Esophagus squamous epithelium (tissue), 5 donors: ENCODE measurements at places on chromosomes 7 and 10.

DNA sequence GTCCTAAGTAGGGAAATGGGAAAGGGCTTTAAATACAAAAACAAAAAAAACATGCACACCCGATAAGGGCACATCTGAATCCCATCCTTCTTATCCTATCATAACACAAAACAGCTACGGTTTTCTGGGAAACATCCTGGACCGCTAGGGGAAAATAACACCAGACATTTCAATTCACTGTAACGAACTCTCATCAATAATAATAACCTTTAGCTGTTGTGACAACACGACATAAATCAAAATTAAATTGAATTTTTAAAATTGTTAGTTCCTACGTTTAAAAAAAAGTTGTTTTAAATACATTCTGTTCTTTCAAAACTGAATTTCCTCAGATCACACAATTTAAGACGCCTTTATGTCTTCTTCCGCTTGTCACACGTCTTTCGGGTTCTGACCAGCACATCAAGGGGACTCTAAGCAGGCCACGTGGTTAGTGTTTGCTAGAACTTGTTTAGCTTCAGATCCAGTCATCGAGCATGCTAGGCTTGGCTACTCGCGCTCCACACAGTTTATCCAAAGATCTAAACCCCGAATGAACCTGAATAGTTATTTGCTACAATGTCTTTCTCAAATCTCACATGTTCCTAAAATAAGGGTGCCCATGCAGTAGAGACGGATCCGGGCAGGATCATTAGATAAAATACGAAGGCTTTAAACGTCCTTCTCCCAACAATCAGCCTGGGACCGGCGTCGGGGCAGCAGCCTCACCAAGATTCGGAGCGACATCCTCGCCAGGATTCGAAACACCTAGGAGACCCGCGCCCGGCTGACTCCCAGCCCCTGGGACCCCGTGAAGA lies 839 bp downstream of the IKZF5 start:
- no peak for DNase-seq

GRCh38 chr7:17770710-17771375 lies 169.5 kb downstream of the SNX13 start:
- no peak for DNase-seq

GRCh38 chr7:154647625-154648024 lies 355.3 kb downstream of the PAXIP1 start:
- no peak for DNase-seq

DNA sequence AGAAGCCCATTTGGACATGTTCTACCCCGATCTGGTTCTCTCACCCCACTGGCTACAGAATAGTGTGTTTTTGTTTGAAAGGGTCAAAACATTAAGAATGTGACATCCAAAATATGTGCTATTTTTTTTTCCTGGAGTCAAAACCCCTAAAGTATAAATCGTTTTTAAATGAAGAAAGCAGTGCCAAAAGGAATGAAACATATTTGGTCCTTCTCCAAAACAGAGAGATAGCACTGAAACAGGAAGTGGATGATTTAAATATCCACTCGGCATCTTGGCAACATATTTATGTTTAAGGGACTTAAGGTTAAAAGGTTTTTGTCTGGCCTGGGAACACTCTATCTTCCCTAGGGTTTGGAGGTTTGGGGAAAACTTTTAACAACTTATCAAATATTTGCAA lies 32.3 kb downstream of the CALD1 start:
- DNase-seq, result no peak

- no peak for DNase-seq
These were observed 2.2 kb upstream of the CPA4 start for GRCh38 chr7:130290745-130291144.

- DNase-seq, result no peak
These were observed 11.9 kb downstream of the TWIST1 start for GRCh38 chr7:19105546-19105945.

DNA sequence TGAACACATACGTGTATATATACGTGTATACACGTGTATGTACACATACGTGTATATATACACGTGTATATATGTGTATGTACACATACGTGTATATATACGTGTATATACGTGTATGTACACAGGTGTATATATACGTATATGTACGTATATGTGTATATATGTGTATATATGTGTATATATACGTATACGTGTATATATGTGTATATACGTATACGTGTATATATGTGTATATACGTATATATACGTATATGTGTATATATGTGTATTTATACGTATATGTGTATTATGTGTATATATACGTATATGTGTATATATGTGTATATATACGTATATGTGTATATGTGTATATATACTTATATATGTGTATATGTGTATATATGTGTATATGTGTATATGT lies 44.3 kb downstream of the CD36 start:
- DNase-seq, result no peak

- no peak for DNase-seq
These were observed 141.7 kb downstream of the SORCS1 start for GRCh38 chr10:107022600-107023354.

DNA sequence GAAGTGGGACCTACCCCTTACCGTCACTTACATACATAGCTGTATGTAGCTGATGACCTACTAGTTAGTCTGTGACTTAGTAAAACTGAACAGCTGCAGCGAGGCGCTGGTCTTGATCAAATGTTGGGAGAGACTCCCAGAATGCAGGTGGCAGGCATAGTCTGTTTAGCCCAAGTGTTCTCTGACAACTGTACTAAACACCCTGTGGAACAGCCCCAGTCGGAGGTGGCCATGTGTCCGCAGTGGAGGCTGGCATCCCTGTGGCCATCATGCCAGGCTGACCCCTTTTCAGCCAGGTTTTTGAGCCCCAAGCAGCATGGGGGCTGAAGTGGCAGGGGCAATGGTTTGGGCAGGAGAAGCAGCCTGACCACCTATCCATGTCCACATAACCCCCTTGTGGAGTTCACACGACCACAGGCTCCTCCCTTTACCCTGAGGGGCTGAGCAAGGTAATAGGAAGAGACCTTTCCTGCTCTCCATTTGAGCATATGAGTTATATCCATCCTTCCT lies 7.2 kb downstream of the ADCY1 start:
- DNase-seq, result no peak

DNA sequence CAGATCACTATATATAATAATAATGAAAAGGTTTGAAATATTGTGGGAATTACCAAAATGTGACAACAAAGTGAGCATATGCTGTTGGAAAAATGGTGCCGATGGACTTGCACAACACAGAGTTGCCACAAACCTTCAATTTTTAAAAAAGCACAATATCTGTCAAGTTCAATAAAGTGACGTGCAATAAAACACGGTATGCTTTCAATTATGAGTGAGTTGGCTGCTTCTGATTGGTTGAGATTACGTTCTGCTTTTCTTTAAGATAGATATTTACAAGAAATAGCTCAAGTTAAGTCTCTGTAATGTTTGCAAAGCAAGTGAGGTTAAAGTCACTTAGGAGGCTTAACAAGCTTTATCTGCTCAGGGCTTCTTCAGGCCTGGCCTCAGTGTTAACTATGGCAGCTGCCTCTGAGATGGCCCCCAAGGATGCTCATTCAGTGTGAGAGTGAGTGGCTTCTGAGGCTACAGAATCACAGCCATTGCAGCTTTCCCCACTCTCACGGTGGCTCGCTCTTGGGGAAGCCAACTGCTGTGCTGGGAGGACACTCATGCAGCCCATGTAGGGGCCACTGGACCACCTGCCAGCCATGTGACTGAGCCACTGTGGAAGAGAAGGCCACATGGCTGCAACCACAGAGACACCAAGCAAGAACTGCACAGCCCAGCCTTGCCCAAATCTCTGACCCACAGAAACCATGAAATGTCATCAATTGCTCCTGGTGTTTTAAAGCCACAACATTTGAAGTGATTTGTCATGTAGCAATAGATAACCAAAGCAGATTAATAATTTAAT lies 78.3 kb upstream of the TMEM72 start:
- no peak for DNase-seq

GRCh38 chr10:89468191-89468965 lies 54.0 kb downstream of the IFIT5 start:
- DNase-seq, result no peak

- DNase-seq, result no peak
These were observed 2.5 kb upstream of the ANXA11 start for GRCh38 chr10:80207768-80208370.

GRCh38 chr7:77710861-77711260 lies 14.6 kb downstream of the RSBN1L start:
- DNase-seq, result no peak

- no peak for DNase-seq
These were observed 46.3 kb downstream of the PLEKHA8 start for GRCh38 chr7:30074422-30075030.

DNA sequence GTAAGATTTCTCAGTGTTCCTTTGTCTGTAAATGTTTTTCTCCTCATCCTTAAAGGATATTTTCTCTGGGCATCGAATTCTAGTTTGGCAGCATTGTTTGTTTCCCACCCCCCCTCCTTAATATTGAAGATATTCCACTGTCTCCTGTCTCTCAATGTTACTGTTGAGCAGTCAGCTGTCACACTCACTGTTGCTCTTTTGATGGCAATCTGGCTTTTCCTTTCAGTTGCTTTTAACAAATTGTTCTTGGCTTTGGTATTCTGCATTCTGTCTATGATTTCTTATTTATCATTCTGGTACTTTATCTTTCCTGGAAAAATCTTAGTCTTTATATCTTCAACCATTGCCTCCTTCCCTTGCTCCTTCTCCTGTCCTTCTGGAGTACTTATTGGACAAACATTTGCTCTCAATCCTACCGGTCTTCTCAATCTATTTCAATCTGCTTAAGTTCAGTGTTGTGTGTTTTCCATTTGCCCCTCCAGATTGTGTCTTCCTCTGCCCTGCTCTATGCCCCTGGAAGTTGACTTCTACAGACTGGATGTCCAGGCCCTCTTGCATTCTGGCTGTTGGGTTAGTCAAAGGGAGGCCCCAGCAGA lies 9.3 kb upstream of the GTPBP4 start:
- DNase-seq, result no peak

- DNase-seq, result no peak
These were observed at the start of gene OR2AE1 for GRCh38 chr7:99876933-99877332. Gene OR2AE1, minus strand, starts transcription at chr7:99877033. Its CDS starts 0 bp downstream, at chr7:99877033.

GRCh38 chr10:1203216-1203615 lies 147.0 kb downstream of the WDR37 start:
- DNase-seq, result no peak

DNA sequence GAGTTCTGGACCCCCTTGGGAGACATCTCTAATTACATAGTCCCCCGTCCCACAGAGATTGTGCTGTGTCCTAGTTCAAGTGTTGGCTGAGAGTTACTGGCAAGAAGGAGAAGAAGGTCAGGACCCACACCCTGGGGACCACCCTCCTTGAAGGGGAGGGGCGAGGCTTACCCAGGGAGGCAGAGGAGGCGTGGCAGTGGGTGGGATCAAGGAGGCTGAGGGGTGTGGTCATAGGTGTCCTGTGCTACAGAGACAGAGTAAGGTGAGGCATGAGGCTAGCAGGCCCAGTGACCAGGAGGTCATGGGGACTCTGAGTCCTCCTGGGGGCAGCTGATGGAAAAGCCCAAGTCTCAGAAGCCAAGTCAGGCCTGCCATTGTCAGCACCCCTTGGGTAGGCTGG lies 29.4 kb upstream of the ADCYAP1R1 start:
- DNase-seq, result no peak
